ENCODE measurements at places on chromosomes 16 and 17.

- DNase-seq = peak; percentile 62
Measured at GRCh38 chr16:720990-721764, at the start of gene ANTKMT. TSS of gene ANTKMT (plus strand) at chr16:721146. CDS start at chr16:721275, 129 bp downstream.

- peak; percentile 62 for DNase-seq
Measured at GRCh38 chr16:30997725-30998711, 12.4 kb downstream of the STX1B start.

- DNase-seq = peak; percentile 84
Measured at GRCh38 chr16:84271866-84272265, 22.8 kb upstream of the WFDC1 start.

- no peak for DNase-seq
Measured at GRCh38 chr16:54148974-54149373, 137.6 kb downstream of the IRX3 start.

DNA sequence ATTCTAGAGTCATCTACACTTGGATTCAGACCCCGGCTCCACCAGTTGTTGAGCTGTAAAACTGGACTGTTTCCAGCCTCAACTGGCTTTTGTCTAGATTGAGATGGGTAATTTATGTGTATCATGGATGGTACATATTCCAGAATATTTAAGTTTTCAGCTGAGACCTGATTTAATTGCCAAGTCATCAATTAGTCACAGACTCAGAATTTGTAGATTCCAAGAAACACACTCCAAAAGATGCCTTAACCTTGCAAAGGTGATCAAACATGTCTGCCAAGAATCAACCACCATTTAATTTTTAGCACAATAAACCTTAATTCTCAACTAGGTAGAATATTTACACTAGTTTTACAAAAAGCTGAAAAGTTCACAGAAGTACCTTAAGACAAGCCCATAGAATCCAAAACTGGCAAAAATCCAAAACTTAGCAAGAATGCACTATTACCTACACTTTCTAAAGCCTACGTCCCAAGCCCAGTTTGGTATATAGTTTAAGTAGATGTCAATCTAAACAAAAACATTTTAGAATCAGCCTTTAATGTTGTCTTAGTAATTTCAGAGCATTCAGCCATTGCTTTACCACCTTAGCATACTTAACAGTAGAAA lies 17.7 kb downstream of the SIAH1 start:
- DNase-seq = no peak

GRCh38 chr17:3918372-3919122 lies 2.3 kb upstream of the P2RX1 start:
- DNase-seq = no peak

DNA sequence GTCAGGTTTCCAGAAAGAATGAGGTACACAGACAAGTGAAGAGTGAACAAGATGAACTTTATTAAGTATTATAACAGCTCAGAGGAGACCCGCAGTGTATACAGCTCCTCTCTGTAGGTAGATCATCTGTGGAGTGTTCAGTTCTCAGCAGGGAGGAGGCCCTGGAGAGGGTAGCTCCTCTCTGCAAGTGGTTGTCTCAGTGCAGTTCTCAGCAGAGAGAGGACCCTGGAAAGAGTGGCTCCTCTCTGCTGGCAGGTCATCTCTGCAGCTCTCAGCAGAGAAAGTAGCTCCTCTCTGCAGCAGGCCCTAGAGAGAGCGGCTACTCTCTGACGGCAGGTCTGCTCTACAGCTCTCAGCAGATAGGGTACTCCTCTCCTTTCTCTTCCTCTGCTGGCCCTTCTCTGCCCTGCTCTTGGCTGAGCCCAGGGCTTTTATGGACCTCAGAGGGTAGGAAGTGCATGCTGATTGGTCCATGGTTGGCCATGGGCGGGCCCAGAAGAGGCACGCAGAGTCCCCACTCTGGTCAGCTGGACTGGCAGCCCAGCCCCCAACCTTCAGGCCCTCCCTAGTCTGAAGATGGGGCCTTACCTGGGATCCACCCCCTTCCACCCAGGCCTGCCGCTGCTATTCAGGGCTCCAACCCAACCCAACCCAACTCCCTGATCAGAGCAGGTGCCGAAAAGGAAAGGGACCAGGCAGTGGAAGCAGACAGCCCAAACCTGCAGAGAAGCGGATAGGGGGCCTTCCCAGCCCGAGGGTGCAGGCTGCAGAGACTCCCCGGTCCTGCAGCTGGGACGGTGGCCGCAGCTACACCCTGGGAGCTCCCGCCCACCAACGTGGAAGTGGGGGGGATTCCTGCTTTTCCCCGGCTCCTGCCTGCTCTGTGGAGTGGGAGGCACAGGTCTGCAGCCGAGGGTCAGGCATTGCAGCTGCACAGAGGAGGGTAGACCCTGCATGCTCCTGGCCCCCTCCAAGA lies 18.5 kb upstream of the DNAJA2 start:
- DNase-seq = no peak

GRCh38 chr16:87437911-87438610 lies 45.9 kb downstream of the MAP1LC3B start:
- DNase-seq = no peak

DNA sequence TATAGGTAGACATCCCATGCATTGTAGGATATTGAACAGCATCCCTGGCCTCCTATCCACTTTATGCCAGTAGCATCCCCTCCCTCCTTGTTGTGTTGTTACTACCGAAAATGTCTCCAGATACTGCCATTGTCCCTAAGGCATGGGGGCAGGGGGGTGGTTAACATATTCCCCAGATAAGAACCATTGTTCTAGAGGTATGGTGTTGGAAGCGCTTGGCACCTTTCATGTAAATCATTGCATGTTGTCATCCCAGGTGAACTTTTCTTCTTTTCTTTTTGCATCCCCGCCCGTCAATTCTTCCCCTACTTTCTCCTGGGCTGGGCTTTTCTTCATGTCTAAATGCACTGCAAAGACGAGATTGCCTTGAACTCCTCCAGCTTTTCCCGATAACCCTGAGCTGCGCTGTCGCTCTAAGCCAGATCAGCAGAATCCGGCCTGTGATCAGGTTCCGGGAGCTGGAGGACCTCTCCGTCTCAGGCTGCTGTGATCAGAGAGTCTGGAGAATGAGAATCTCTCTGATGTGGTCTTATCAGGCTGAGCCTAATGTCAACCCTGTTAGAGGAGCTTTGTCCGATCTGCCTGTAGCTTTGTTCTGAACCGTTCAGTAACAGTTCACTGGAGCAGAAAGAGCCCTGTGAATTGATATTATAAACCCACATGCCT lies 76.2 kb downstream of the RBFOX1 start:
- DNase-seq = no peak

- no peak for DNase-seq
Measured at GRCh38 chr16:10988164-10988803, 43.9 kb downstream of the CLEC16A start.

DNA sequence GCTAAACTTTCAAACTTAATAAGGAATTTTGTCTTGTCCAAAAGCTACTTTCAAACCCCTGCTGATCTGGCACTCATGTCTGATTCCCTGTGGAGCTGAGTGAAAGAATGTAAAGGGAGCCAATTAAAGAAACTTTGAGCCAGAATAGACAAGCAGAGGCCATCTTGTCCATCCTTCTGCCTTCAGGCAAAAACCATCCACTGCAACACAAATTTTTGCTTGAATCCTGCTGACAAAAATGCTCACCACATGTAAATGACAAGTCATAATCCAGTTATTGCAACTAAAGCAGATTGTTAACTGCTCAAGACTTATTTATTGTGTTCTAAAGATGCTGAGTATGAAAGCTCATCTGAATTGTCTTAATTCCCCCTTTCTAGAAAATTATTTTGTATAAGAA lies 124.0 kb upstream of the HLF start:
- DNase-seq = no peak

DNA sequence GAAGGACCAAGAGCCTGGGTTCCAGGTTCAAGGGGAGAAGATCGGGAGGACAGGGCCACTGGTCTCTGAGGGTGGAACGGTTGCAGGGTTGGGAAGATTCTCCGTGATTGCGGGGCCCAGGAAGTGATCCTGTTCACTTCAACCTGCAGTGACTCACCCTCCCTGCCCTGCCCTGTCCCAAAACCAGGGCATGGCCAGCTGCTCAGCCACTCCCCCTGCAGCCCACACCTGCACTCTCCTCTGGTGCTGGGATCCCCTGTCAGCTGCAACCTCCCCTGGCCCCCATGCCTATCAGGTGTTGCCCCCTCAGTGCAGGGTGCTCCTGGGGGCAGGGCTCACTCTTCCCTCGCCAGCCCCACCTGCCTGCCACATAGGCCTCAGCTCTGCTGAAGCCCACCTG lies 1.1 kb downstream of the RUNDC3A start:
- no peak for DNase-seq

- DNase-seq = no peak
Measured at GRCh38 chr16:56936950-56937349, 5.0 kb downstream of the HERPUD1 start.

DNA sequence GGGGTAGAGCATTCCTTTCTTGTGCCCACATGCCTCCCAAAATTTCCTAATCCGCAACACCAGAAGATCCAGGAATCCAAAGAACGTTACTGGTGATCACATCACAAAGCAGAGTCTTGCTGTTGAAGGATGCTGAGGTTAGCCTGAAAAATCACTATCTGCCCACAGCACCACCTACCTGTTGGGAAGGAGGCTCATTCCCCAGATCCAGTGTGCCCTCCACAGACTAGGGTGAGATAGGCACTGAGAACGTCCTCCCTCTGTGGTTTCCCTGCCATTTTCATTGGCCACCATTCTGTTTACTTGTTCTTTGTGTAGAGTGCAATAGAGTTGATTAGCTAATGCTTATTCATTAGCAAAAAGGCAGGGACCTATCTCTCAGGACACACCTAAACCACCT lies 30.3 kb downstream of the RCVRN start:
- no peak for DNase-seq

- no peak for DNase-seq
Measured at GRCh38 chr16:3401719-3402397, 843 bp downstream of the ZNF174 start.

- no peak for DNase-seq
Measured at GRCh38 chr17:78642707-78643106, 65.5 kb upstream of the DNAH17 start.

- no peak for DNase-seq
Measured at GRCh38 chr17:73166731-73167581, 2.1 kb downstream of the SSTR2 start.

DNA sequence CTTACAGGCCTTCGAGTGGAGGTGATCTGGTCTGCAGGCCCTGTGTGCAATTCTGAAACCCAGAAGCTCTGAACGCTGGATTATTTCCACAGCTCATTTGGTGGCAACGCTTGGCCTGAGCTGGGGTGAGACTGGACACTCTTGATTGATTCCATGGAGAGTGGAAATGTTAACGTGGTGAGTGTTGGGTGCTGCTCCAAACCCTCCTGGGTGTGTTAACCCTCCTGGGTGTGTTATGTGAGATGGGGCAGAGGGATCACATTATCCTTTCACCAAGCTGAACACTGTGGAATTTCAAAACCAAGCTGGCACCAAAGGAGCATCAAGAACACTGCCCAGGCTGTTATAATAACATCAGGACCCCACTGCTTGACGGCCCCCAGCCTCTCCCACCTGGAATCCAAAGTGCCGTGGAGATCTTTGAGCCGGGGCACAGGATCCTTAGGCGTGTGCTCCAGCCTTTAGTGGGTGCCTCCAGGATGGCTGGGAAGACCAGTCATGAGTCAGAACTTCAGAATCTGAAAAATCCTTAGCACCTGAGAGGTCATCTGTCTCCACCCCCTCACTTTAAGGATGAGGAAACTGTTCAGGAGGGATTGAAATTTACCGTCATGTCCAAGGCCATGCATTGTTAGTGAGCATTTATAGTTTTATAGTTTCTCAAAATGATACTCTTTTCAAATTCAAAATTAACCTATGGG lies 75.0 kb downstream of the RPTOR start:
- DNase-seq = no peak

DNA sequence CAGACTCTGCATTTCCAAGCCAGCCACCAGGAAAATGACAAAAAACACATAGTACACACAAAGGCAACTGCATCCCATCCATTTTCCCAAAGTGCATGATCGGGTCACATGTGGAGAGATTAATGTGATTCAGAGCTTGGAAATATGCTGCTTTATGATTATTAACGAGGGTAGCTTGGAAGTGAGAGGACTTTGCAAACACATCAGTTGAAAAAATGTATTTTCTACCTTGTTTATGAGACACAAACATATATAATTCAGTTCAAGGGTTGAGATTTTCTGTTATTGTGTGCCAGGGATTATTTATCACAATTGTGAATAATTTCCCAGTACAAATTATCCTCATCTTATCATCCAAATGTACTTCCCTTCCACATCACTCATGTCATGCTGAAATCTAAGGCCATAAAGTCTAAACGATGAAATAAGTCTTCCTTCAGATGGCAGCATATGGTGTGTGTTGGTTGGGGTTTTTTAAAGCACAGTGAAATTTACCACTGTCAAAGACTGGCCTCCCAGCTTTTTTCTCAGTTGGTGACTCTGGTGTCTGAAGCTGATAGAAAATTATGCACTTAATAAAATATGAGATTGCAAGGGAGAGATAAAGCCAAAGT lies 104.7 kb upstream of the ADAMTS18 start:
- no peak for DNase-seq

GRCh38 chr17:67718325-67718941 lies 697 bp downstream of the NOL11 start:
- peak; percentile 35 for DNase-seq
